ENCODE measurements at places on chromosomes 12 and 14. TPM values are rescaled to one million over a fixed set of nuclear protein-coding genes. Genes with fewer than 3 reads are reported as not detected.

The ARL1 gene
- total RNA-seq = 57.1 TPM

The IQSEC3 gene
- 0.05 TPM for total RNA-seq

The ASCL4 gene
- total RNA-seq = not detected

The ESRRB gene
- total RNA-seq = 0.20 TPM

The SLC38A4 gene
- total RNA-seq = 5.5 TPM

DNA sequence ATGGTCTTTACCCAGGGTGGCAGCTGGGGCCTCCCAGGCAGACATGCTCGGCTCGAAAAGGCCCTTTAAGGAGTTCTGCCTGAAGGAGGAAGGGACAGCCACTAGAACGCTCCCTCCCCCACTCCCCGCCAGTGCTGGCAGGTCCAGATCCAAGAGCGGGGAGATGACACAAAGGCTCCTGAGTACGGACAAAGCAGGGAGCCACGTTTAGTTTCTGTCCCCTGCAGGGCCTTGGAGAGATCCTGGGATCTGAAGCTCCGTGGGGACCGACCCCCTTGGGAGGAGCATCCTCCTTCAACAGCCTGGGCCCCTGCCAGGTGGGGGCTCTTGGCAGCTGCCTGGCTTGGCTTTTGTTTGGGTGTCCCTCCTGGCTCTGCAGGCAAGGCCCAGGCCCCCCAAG lies 89.7 kb downstream of the ESRRB start:
- no peaks in the 10 kb centered on the region for H3K27me3 ChIP-seq
- no peak for DNase-seq
- no peaks in the 10 kb centered on the region for H3K36me3 ChIP-seq

DNA sequence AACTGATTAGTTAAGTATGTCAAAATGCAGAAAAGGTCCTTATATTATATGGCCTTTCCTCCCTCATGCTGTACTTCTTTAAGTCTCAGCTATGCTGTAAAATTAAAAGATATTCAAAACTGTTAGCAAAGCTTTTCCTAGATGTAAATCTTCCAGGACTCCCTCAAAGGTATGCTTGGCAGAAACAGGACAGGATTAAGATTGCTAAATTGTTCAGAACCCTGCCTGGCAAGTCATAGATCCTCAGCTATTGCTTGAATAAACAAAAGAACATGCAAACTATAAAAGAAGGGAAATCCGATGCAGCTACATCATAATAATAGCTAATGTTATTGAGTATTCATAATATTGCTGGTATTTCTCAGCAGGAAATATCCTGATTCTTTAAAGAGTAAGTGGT lies 322.6 kb downstream of the CCDC91 start:
- H3K27me3 ChIP-seq = no peaks in the 10 kb centered on the region
- DNase-seq = no peak
- H3K36me3 ChIP-seq = no peaks in the 10 kb centered on the region
- H3K27ac ChIP-seq = no peak overlapping the region

GRCh38 chr12:39966256-39966655 lies 139.6 kb downstream of the SLC2A13 start:
- H3K4me3 ChIP-seq = no peak overlapping the region
- H3K36me3 ChIP-seq = no peaks in the 10 kb centered on the region
- DNase-seq = no peak
- no peak overlapping the region for H3K27ac ChIP-seq
- H3K27me3 ChIP-seq = no peaks in the 10 kb centered on the region

DNA sequence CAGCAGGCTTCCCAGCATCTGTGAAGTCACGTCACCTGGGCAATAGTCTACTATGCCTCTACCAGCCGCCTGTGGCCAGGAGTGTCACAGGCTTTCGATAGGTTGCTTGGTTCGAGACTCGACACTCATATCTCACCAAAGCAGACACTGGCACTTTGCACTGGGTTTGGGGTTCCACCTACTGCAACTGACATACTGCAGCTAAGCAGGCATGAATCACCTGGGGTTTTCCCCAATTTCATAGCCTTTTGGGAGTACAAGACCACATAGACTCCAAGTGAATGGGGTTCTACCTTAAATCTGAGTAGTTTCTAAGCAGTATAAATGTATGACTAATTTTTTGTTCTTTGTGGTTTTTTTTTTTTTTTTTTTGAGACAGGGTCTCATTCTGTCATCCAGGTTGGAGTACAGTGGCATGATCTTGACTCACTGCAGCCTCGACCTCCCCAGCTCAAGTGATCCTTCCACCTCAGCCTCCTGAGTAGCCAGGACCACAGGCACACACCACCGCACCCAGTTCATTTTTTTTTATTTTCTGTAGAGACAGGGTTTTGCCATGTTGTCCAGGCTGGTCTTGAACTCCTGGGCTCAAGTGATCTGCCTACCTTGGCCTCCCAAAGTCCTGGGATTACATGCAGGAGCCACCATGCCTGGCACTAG lies 32.1 kb downstream of the DMAC2L start:
- H3K4me3 ChIP-seq = no peak overlapping the region
- no peaks in the 10 kb centered on the region for H3K36me3 ChIP-seq
- no peak overlapping the region for H3K27ac ChIP-seq
- H3K4me1 ChIP-seq = peaks cover 5% of the 10 kb centered on the region
- DNase-seq = no peak
- H3K27me3 ChIP-seq = no peaks in the 10 kb centered on the region

DNA sequence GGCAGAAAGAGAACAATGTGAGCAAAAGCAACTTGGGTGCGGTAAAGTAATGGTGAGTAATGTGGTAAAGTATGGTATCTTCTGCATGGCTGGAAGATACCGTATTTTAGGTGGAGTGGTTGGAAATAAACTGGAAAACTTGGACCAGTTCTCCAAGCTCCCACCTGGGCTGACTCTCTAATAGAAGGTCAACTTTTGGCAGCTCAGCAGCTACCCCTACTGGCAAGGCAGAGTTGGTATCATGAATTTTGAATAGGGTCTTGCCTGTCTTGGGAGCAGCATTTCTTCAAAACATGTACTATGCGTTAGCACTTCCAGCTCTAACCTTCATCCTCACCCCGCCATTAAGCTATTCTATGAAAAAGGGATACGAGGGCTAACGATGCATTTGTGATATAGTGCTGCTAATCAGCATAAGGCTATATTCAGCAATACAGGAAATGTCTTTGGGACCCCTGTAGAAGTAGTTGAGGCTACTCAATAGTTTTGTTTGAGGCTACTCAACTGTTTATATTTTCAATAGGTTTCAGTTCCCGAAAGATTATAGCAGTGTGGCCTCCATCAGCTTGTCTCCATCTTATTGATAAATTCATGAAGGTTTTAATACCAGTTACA lies 276.3 kb upstream of the FAR2 start:
- no peaks in the 10 kb centered on the region for H3K4me1 ChIP-seq
- H3K27me3 ChIP-seq = no peaks in the 10 kb centered on the region
- H3K27ac ChIP-seq = no peak overlapping the region
- peak; percentile 70 for DNase-seq

DNA sequence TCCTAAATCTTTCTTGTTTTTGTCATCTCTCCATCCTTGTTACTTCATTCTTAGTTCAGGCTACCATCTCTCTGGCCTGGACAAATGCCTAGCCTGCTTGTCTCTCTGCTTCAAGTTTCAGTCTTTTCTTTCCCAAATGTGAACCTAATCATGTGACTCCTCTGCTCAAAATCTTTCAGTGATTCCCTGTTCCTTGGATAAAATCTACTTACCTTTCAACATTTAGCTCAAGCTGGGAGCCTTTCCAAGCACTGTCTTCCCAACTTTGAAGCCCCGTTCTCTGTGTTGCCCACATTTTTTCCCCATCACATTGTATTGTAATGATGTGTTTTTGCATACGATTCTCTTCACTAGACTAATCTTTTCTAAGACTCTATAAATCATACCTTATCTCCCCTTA lies 24.7 kb downstream of the SLC7A8 start:
- H3K4me1 ChIP-seq = no peaks in the 10 kb centered on the region
- H3K4me3 ChIP-seq = no peak overlapping the region
- H3K36me3 ChIP-seq = no peaks in the 10 kb centered on the region
- no peak overlapping the region for H3K27ac ChIP-seq
- no peak for DNase-seq

DNA sequence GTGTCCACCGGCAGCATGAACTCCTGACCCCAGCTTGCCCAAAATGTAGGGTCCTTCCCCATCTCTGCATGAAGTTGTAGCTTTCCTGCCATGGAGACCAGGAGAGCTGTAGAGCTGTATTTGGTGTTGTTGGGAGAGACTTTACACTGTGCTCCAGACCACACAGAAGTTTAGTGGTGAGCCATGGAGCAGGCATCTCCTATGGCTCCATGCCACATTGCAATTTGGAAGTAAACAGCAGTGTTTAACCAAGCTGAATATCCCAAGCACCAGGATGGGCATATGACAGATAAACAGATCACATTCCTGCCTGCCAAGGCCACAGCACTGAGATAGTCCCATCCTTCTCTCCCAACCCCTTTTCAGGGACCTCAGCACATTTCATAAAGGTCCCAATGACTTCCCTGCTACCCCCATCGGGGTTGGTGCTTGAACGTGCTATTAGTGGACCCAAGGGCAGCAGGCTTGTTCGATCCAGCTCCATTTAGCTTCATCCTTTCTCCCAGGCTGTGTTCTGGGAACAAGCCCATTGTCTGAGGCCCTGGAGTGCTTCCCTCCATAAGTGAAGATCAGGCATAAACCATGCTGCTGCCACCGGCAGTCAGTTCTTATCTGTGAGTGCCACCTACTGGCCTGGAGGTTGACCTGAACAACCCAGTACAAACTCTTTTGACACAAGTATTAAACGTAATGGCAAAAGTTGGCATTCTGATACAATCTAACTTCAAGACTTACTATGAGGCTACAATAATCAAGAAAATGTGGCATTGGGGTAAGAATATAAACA lies 172.3 kb upstream of the ATXN7L3B start:
- H3K4me3 ChIP-seq = no peak overlapping the region
- no peaks in the 10 kb centered on the region for H3K27me3 ChIP-seq
- DNase-seq = peak; percentile 49
- no peaks in the 10 kb centered on the region for H3K4me1 ChIP-seq

GRCh38 chr12:84658877-84659276 lies 253.7 kb downstream of the SLC6A15 start:
- H3K27ac ChIP-seq = no peak overlapping the region
- H3K4me1 ChIP-seq = no peaks in the 10 kb centered on the region
- no peaks in the 10 kb centered on the region for H3K36me3 ChIP-seq
- H3K27me3 ChIP-seq = no peaks in the 10 kb centered on the region
- DNase-seq = no peak
- no peak overlapping the region for H3K4me3 ChIP-seq

DNA sequence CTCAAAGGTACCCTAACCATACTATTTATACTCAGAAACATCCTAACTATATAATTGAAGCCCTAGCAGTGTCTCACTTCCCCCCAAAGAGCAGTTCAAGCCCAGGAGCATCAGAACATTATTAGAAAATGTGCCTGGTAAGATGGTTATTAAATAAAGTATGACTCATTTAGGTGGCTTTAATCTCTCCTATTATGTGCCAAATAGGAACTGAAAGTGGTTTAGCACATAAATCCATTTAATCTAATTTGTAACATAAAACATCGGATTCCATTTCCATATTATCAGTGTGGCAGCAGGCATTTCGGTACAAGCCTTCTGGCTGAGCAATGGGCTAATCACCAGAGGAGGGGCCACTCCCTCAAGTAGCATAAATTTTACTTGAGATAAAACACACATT lies 395.2 kb upstream of the TMTC1 start:
- H3K27me3 ChIP-seq = no peaks in the 10 kb centered on the region
- no peak overlapping the region for H3K27ac ChIP-seq
- H3K4me1 ChIP-seq = no peaks in the 10 kb centered on the region
- DNase-seq = no peak
- H3K36me3 ChIP-seq = no peaks in the 10 kb centered on the region
- H3K4me3 ChIP-seq = no peak overlapping the region

- H3K27me3 ChIP-seq = no peaks in the 10 kb centered on the region
- H3K4me3 ChIP-seq = no peak overlapping the region
- no peaks in the 10 kb centered on the region for H3K36me3 ChIP-seq
- H3K4me1 ChIP-seq = 0 out of 2 replicates have a peak, but pooled peaks cover 2% of the 10 kb centered on the region
- DNase-seq = no peak
These were observed 391.8 kb downstream of the BMP4 start for GRCh38 chr14:53564870-53565269.

DNA sequence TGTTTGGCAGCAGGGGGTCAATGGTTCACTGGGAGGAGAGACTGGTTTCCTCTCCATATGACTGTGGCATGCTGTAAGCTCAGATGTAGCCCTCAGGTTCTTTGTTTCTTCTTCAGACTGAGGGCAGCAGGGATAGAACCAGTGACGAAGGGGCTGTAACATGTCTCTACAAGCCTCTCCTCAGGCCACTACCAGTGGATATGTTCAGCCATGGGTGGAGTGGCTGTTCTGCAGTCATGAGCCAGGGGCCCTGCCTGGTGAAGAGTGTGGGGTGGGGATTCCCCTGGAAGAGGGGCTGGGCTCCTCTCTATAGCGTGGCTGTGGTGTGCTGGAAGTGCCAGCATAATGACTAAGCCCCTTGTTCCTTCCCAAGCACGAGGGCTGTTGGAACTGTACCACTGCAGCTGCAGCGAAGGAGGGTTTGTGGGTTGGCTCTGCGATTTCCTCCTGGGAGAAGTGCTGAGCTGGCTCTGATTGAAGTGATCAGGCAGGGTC lies 55.8 kb downstream of the CMAS start:
- no peaks in the 10 kb centered on the region for H3K36me3 ChIP-seq
- no peaks in the 10 kb centered on the region for H3K4me1 ChIP-seq
- H3K27ac ChIP-seq = no peak overlapping the region
- H3K27me3 ChIP-seq = no peaks in the 10 kb centered on the region
- no peak overlapping the region for H3K4me3 ChIP-seq
- DNase-seq = peak; percentile 46

DNA sequence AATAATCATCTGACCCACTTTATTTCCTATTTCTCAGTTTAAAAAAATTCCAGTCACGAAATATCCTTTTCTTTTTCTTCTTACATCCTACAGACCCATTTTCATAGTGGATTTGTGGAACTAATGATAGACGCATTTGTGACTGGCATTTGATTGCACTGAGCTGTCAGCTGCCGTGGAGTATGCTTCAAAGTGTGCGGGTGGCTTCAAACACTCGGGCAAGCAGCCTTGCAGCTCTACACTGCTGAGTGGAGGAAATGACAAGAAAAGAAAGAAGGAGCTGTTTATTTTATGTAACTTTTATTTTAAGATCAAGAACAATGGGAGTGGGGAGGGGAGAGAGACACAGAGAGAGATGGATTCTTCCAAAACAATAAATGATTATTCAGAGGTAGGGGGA lies 112.8 kb upstream of the NAP1L1 start:
- no peaks in the 10 kb centered on the region for H3K36me3 ChIP-seq
- H3K4me3 ChIP-seq = no peak overlapping the region
- H3K27me3 ChIP-seq = no peaks in the 10 kb centered on the region
- H3K4me1 ChIP-seq = no peaks in the 10 kb centered on the region
- H3K27ac ChIP-seq = no peak overlapping the region

GRCh38 chr14:65228436-65228835 lies 126.1 kb upstream of the MAX start:
- no peaks in the 10 kb centered on the region for H3K4me1 ChIP-seq
- no peak for DNase-seq
- H3K27me3 ChIP-seq = no peaks in the 10 kb centered on the region
- no peaks in the 10 kb centered on the region for H3K36me3 ChIP-seq
- no peak overlapping the region for H3K27ac ChIP-seq

DNA sequence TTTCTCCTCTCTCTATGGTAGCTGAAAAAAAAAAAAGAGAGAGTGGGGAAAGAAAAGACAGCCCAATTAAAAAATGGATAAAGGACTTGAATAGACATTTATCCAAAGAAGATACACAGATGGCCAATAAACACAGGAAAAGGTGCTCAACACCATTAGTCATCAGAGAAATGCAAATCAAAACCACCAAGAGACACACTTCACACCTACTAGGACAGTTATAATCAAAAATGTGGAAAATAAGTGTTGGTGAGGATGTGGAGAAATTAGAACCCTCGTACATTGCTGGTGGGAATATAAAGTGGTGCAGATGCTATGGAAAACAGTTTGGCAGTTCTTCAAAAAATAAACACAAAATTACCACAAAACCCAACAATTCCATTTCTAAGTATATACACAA lies 172.4 kb upstream of the GRIN2B start:
- H3K4me3 ChIP-seq = no peak overlapping the region
- DNase-seq = no peak
- H3K27me3 ChIP-seq = no peaks in the 10 kb centered on the region
- no peak overlapping the region for H3K27ac ChIP-seq
- H3K4me1 ChIP-seq = no peaks in the 10 kb centered on the region

All from SJCRH30 (cell line).